ENCODE measurements at places on chromosomes 5 and 9.

DNA sequence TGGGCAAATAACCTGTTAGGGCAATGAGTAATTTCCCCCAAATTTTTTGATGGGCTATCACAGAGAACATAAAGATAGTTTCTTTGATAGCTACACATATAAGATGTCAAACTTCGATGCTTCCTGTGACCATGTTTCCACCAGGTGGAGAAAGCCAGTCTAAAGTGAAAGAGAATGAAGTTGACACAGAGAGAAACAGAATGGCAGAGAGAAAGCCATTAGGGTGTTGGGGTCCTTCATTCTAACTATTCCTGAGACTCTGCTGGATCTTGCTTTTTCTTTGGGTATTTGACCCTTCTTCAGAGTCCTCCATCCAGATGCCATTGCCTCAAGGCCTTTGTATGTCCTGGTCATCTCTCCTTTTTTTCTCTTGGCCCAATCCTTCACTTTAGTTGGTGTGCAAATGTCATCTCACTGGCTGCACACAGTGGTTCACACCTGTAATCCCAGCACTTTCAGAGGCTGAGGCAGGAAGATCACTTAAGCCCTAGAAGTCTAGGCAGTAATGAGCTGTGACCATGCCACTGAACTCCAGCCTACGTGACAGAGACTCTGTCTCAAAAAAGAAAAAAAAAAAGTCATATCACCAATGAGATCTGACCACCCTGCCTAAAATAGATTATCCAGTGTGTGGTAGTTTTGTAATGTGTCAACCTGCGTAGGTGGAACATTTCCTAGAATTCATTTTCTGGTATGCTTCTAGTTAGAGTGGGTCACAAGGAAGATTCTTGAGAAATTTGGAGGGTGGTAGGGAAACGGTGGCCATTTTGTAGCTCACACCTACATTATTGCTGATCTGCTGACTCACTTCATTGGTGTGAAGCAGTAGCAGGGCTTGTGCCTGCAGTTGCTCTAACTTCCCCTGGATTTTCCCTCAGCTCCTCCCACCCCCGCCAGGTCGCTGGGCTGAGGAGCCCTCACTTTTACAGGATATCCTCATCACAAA is 20.8 kb upstream of the KIF2A start:
- no peak for DNase-seq

DNA sequence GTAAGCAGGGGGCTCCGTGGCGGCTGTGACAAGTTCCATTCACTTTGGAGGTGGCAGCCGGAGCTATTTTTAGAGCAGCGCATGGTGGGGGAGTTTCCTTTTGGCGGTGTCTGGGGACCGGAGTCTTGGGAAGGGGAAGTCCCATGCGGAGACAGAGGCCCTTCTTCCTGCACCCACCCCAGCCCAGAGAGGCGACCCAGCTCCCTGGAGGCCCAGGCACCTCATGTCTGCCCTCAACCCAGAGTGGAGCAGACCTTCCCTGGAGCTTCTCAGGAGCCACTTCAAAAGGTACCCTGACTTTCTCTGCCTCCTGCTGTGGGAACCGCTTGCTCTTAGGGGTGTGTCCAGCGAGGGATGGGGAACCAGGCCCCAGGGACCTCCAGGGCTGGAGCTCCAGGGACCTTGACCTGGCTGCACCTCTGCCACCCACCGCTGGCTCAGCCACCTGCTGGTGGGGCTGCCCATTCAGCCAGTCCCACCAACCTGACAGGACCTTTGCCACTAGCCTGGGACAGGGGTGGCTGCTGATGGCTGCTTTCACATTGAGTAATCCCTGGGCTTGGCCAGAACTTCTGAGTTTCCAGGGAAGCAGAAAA is 34.1 kb downstream of the NEK6 start:
- no peak for DNase-seq

DNA sequence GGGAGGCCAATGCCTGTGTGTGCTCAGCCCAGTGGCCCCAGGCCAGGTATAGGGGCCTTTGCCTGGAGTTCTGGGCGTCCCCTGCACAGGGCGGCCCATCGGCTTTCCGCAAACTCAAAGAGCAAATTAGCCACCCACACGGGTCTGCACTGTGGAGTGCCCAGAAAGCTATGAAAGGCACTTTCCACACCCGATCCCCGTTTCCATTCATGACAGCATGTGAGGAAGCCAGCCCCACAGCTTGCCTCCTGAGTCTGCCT is 5.2 kb downstream of the DBH start:
- no peak for DNase-seq

DNA sequence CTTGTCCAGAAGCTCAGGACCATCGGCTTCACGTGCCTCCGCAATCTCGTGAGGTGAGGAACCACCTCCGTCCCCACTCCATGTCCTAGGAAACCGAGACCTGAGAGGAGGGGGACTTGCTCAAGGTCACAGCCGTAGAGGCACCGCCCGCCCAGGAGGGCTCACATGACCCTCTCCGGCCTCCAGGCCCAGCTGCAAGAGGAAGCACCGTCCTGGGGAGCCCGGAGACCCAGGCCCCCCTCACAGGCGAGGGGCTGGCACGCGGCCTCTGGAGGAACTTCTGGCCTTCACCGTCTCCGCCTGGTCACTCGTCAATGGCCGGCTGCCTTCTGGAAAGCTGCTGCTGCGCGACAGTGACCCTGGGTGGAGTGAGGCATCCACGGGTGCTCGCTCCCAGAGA is 24.2 kb downstream of the FAM78A start:
- no peak for DNase-seq

DNA sequence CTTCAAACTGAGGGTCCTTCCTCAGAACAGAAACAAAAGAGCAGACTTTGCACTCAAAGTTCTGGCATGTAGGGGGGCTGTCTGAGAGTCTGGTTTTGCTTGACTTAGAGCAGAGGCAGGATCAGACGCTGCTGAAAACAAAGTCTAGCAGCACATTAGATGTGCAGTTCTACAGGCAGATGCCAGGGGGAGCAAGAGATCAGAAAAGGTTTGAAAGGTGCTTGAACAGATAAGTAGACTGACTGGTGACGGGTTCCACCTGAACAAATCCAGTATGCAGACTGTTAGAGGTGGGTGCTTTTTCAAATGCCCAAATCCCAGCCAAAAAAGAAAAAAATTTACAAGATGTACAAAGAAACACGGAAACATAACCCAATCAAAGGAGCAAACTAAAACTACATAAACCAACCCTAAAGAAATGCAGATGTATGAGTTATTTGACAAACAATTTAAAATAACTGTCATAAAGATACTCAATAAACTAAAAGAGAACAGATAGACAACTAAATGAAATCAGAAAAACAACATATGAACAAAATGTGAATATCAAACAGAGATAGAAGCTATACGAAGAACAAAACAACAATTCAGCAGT is 194.7 kb upstream of the FREM1 start:
- DNase-seq = no peak

- peak; percentile 49 for DNase-seq
Observed at GRCh38 chr5:59152701-59153245, 569.9 kb downstream of the RAB3C start.

GRCh38 chr5:169602535-169602934 is 19.0 kb downstream of the SPDL1 start:
- DNase-seq = no peak

GRCh38 chr5:143474616-143475015 is 71.1 kb upstream of the NR3C1 start:
- no peak for DNase-seq

DNA sequence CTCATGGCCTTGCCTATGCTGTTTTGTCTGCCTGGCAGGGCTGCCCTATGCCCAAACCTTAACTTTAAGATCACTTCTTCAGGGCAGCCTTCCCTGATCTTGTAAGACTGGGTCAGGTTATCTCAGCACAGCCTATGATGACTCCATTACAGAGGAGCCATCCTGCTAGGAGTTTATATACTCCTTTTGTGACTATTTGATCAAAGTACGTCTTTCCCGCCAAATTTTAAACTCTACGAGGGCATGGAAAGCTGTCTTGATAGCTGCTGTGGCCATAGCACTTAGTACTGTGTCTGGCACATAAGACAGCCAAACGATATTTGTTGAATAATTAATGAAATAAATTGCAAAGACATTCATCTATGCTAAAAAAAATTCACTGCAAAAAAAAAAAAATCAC is 60.6 kb downstream of the PPP2R2B start:
- no peak for DNase-seq

- no peak for DNase-seq
Observed at GRCh38 chr5:155886311-155887031, 440.5 kb upstream of the SGCD start.

DNA sequence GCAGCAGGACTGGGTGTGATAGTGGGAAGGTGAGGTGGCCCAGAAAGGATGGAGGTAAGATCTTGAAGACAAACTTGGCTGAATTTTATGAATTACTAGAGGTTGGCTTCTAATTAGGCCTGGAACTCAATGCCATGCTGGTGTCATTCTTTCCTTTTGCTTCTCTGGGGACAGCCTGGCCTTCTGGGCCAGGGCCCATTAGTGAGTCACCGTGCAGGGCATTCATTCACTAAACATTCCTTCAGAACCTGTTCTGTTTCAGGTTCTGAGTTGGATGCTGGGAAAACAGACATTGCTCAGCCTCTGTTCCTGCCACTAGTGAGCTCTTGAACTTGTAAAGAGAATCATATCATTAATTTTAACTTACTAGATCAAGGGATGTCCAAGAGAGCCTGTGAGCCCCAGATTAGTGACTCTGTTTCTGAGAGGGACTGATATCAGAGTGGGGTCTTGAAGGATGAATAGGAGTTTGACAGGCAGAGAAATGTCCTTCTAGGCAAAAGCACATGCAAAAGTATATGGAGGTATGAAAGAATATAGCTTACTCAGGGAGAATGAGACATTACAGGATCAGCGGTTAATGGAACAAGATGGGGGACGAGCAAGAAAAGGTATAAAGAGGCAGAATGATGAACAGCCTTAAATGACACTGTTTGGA is 66.5 kb downstream of the LHX2 start:
- no peak for DNase-seq

- no peak for DNase-seq
Observed at GRCh38 chr5:84181093-84181492, 203.6 kb downstream of the EDIL3 start.

- DNase-seq = no peak
Observed at GRCh38 chr9:79858508-79858907, 286.7 kb downstream of the TLE4 start.

- no peak for DNase-seq
Observed at GRCh38 chr5:153794327-153794726, 244.4 kb downstream of the FAM114A2 start.

- DNase-seq = no peak
Observed at GRCh38 chr5:39395521-39395920, 29.3 kb downstream of the DAB2 start.

DNA sequence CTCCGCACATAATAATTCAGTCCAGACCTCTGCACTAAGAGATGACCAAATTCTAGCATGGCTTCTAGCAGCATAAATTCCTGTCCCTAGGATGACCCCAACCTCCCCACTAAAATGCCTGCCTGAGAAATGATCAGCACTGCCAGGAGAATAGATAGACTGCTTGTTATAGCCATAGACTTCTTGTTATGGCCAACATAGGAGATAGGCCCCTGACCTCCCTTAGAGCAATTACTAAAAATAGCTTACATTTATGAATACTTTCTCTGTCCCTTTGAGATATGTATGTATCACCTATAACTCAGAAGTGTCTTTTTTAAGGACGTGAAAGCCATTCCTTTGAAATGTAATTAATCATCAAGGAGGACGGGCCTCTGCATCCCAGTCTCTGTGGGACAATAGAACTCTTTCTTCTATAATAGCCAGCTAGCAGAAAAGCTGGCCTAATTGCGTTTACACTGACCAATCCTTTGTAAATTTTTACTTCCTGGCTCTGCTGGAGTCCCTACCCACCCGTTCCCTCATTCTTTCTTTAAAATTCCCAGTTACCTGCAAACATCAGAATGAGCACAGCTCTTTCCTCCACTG is 1002.7 kb downstream of the CDH18 start:
- no peak for DNase-seq

- DNase-seq = no peak
Observed at GRCh38 chr5:142780871-142781270, 10.7 kb downstream of the ARHGAP26 start.

- no peak for DNase-seq
Observed at GRCh38 chr9:7935681-7936080, 136.1 kb upstream of the DMAC1 start.

- no peak for DNase-seq
Observed at GRCh38 chr9:135695642-135696041, 3.6 kb downstream of the SOHLH1 start.

- DNase-seq = no peak
Observed at GRCh38 chr5:123092696-123093095, 3.7 kb downstream of the PRDM6 start.

DNA sequence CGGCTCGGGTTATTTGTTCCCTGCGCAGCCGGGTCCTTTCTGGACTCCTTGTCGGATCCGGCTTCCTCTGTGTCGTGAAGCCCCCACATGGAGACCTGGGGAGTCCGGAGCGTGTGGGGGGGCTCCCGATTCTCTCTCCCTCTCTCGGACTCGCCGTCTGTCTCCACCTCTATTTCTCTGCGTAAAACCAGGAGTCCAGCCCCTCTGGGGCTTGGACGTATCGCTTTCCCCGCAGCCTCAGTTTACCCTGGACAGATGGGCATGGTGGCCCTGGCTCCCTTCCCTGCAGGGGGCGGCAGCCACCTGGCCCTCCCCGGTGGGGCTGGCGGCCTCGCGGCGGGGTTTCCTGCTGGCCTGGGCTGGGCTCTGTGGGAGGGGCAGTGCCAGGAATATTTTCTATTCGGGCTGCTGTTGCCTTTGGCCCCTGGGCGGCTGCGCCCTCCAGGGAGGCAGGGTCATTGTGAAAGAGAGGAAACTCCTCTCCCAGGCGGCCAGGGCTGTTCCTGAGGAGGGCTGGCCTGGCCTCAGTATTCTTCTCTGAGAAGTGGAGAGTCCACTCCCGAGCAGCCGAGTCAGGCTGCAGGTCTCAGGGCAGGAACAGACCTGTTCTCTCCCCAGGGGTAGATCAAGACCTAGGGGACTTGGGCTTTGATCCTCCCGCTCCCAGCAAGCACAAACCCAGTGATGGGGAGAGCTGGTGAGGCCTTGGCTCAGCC is 665 bp downstream of the ASS1 start:
- DNase-seq = no peak

- DNase-seq = no peak
Observed at GRCh38 chr5:9617739-9618504, 12.2 kb downstream of the TAS2R1 start.

GRCh38 chr5:1950708-1951103 is 68.0 kb upstream of the IRX4 start:
- no peak for DNase-seq

GRCh38 chr9:79043916-79044315 is 527.8 kb upstream of the TLE4 start:
- DNase-seq = no peak

- no peak for DNase-seq
Observed at GRCh38 chr5:149301744-149302380, 30.2 kb downstream of the AFAP1L1 start.

DNA sequence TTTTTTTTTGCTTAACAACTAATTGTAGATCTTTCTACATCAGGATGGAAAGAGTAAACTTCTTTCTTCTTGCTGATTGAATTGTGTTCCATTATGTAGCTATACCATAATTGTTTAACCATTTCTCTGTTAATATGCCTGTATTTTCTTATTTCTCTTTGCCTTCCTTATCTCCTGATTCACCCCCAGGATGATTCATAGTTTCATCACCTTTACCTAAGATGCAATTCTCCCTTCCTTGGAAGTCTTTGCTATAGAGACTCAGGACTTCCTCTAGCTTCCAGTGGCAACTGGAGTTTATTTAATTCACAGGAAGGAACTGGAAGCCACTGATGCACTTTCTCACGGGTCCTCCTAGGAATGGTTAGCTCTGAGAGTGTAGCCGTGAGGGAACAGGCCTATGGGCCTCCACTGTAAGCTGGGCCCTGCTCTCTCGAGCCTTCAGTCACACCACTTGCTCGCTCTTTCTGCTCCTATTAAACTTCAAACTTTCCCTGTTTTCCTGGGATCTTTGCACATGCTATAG is 83.1 kb downstream of the FGF1 start:
- no peak for DNase-seq

GRCh38 chr5:143182901-143183820 is 220.3 kb downstream of the NR3C1 start:
- no peak for DNase-seq

All from brain pericyte (primary cell).